ENCODE measurements at places on chromosomes 6 and 20.

GRCh38 chr6:9978480-9978879, 436.4 kb downstream of the TFAP2A start:
- no peak for DNase-seq

DNA sequence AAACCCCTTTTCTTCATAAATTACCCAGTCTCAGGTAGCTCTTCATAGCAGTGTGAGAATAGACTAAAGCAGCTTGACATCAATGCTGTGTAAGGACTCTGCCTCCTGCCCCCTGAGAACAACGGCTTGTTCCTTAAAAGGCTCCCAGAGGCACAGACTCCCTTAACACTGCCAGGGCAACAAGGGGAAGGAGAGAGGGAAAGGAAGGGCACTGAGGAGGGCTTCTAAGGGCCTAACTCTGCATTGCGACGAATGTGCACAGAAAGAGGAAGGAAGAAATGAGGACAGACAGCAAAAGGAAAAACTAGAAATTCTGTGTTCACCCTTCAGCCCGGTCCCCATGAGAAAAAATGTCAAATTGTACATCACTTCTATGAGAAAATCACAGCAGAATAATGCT, 74.0 kb downstream of the AGPAT4 start:
- DNase-seq = no peak

- DNase-seq = no peak
Measured at GRCh38 chr20:26167499-26167898, 470.8 kb upstream of the ZNF337 start.

- no peak for DNase-seq
Measured at GRCh38 chr6:108438918-108439317, 121.8 kb upstream of the FOXO3 start.

DNA sequence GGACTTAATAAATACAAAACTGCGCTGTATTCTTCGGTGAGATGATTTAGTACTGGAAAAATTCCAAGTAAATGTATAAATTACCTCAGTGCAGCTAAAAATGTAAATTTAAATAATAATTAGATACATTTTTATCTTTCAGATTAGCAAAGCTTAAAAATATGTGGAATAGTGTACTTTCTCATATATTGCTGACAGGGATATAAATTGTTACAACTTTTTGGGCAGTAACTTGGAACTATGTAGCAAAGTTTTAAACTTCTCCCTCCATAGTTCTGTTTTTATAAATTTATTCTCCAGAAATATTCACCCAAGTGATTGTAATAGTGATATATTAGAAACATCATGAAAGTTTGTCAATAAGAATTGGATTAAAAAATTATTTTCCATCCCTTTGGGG, 384.6 kb upstream of the CITED2 start:
- DNase-seq = no peak

DNA sequence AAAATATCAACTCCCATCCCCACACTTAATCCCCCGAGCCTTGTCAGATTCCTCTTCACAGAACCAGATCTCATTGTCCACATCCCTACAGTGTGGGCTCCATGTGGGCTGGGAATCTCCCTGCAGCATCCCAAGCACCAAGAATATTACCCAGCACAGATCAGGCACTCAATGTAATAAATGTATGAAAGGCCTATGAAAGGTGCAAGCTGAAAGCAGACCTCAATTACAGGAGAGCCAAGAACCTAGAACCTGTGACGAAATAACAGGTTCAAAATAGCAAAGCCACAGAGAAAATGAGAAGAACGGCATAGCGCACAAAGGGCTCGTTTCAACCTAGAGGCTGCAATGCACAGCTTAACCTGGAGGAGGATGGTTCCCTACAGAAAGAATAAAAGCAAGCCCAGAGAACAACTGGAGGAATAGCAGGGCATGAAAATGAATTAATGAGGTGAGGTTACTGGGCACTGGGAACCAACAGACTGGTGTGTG, 3.1 kb downstream of the SLC23A2 start:
- no peak for DNase-seq

- DNase-seq = no peak
Measured at GRCh38 chr20:41181567-41181966, 44.2 kb downstream of the PLCG1 start.

DNA sequence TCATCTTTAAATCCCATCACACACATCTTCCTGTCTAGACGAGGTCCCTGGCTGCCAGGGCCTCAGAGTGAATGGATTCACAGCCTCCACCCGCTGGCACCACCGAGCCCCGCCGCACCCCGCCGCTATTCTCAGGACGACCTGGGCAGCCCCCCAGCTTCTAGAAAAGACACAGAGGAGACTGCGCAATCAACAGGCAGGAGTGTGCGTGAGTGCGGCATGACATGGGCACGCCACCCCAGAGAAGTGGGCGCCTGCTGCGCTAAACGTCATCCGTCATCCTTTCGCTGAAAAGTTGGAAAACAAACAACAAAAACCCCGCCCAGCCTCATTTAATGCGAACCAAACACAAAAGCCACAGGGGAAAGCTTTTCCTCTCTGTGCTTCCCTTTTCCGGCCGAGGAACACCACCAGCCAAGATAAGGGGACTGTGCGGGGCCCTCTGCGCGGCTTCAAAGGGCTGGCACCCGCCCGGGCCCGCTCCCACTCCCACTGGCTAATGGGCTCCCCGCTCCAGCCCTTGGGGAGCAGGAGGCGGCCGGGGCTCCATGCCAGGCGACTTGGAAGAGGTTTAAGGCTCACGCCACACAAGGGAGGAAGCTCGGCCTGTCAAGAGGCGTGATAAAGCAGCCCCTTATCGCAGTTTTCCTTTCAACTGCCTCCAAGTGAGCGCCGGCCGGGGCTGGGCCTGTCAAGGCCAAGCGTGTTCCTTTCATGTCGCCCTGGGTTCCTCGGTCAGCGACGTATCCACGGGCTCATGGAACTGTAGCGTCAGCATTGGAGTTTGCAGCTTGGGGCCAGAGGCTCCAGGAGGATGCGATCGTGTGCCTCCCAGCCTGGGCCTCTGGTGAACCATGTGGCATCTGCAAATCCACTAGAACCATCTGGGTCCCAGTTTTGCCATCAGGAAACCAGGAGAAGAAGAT, 50.1 kb downstream of the NFATC2 start:
- no peak for DNase-seq
